ENCODE measurements at places on chromosomes 5 and 9.

DNA sequence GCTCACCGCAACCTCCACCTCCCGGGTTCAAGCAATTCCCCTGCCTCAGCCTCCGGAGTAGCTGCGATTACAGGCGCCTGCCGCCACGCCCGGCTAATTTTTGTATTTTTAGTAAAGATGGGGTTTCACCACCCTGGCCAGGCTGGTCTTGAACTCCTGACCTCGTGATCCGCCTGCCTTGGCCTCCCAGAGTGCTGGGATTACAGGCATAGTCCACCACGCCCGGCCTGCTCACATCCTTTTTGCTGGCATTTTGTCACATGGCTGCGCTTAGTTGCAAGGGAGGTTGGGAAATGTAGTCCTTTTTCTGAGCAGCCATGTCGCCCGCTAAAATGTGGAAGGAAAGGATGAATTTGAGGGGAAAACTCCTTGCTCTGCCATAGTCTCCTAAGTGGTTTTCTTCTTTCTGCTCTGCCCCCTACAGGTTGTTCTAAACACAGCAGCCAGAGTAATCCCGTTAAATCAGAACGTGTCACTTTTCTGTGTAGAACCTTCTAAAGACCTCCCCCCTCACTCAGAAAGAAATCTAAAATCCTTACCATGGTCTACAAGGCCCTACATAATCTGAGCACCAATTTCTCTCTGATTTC, 57.8 kb upstream of the HSPA9 start:
- DNase-seq: no peak

- no peak for DNase-seq
Observed at GRCh38 chr5:56389261-56389660, 156.1 kb upstream of the ANKRD55 start.

DNA sequence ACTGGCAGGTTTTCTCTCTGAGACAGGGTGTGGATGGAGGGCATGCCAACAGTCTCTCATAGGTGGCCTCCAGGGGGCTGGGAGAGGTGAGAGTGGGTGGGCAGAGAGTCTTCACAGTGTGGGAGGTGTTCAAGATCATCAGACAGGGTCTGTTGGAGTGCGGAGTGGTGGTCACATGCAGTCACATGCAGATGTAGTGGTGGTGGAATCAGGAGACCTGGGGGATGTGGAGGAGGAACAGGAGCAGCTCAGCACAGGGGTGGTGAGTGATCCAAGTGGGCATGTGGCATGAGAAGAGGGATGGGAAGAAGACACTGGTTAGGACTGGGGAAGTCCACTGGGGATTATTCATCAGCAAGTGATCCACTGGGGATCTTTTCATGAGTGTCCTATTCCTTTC, 5.8 kb downstream of the GM2A start:
- DNase-seq: no peak

DNA sequence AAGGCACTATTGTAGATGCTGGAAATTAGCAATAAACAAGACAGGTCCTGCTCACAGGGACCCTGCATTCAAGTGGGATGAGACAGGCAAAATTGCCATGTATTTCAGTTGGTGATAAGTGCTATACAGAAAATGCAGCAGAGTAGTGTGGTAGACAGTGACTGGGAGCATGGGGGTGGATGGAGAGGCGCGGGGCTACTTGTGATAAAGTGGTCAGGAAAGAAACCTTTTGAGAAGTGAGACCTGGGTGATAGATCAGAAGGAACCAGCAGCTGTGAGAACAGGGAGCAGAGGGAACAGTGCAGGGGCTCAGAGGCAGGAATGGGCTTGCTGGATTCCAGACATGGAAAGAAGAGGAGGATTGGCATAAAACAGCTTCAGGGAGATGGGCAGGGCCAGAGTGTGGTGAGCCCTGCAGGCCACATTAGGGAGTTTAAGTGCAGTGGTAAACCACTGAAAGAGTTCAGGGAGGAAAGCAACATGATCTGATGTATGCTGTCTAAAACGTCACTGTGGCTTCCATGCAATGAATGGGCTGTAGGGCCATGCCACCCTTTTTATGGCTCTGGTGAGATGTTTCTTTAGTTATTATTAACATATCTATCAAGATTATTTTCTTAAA, 7.3 kb downstream of the CRHBP start:
- no peak for DNase-seq

GRCh38 chr9:128026255-128026772, 40.8 kb downstream of the NAIF1 start:
- DNase-seq: peak; percentile 71

DNA sequence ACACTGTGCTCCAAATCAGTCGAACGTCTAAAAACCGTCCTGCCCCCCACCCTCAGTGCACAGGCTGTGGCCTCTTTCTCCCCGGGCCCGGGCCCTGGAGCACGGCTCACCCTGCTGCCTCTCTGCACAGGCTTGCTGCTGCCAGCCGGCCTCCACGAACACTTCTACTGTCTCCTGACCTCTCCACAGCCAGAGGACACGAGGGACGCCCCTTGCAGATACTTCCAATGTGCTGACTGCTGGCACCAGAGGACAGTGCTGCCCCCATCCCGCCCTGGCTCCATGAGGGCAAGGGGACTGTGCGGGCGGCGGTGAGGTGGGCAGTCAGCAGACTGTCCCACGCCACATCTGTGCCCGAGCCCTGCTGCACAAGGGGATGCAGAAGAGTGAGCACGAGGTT, 174.8 kb downstream of the COL23A1 start:
- DNase-seq: no peak

GRCh38 chr5:35001842-35002241, 45.9 kb downstream of the AGXT2 start:
- DNase-seq: no peak

- no peak for DNase-seq
Observed at GRCh38 chr5:18970000-18970399, 1018.0 kb downstream of the CDH18 start.

GRCh38 chr9:108412755-108413154, 443.0 kb downstream of the ACTL7B start:
- DNase-seq: no peak

DNA sequence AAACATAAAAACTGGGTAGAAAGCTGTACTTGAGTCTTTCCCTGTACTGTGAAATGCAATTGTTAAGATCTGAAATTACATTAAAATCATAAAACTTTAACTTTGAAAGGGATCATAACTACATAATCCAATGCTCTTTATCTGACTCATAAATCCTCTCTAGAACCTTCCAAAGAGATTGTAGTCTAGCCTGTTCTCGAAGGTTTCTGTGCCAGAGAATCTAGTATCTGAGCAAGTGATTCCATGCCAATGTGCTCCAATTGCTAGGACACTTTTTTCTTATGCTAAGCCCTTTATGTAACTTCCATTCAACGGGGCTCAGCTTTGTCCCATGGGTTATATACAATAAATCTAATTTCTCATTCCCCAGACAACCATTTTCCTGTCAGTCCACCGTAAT, 21.1 kb downstream of the DDX31 start:
- DNase-seq: no peak

DNA sequence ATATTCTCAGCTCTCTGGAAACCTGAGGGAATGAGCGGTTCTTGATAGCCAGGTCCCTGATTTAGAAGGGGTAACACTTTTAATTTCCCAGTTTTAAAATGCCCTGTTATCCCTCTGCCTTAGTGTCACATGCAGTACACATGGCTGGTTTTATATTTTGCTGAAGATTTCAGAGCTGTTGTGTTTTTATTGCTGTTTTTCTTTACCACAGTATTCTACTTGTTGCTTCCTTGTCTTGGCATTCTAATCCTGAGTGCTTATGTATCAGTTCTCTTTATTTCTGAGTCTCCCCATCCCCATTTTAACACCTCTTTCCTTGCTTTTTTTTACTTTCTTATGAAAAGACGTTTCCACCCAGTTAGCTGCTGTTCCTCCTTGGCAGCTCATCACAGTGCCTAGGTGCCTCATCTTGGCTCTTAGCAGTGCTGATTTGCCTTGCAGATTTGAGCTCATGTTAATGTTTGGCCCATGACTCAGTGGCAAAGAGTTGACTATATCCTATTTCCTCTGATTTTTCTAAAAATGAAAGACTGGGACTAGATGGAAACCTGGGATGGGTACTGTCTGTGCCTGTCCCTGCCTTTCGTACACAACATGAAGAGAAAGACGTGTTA, 3.7 kb downstream of the MTRR start:
- no peak for DNase-seq

- DNase-seq: peak; percentile 84
Observed at GRCh38 chr5:160439205-160439600, 17.5 kb downstream of the PTTG1 start.

- no peak for DNase-seq
Observed at GRCh38 chr5:73312146-73312871, 136.3 kb downstream of the FOXD1 start.

DNA sequence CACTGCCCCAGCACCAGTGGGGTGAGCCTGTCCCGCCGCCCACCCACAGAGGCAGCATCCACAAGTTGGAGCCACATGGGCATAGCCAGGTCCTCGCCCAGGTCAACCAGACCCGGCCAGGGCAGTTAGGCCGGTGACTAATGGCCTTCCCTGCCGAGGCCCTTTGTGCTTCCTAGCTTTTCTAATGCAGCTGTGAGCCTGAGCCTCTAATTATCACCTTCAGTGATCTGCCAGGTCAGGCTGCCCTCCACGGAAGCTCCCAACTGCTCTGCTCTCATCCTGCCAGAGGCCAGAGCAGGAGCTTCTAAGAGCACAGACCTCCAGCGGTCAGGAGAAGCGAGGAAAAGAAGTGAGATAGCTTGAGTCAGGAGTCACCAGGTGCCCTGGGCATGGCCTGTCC, 87.1 kb upstream of the PPP1R26 start:
- DNase-seq: no peak

DNA sequence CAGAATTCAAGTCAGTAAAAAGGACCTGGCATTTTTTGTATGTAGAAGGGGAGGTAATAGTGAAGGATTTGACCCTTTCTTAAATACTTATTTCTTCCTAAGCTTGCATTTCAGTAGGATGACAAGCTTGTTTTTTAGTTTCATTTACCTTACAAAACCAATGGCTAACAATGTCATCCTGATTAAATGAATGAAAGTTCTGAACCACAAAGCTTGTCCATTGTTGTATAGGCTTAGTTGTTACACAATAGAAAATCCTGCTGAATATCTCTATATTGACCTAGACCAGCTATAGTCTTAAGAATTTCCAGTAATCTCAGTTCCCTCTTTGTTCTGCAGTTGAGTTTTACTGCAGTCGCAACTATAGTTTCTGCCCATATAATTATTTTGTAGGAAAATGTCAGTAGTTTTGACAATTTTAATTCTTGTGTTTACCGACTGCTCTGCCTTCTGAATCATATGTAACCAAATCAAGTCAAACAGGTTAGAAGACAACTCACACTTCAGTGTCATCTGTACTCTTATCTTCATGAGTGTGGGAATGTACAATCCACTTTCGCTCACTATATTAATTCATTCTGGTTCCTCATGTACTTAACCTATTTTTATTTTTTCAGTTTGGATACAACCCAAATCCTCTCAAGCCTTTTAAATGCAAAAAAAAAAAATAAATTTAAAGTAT, 195.7 kb downstream of the CD180 start:
- no peak for DNase-seq

DNA sequence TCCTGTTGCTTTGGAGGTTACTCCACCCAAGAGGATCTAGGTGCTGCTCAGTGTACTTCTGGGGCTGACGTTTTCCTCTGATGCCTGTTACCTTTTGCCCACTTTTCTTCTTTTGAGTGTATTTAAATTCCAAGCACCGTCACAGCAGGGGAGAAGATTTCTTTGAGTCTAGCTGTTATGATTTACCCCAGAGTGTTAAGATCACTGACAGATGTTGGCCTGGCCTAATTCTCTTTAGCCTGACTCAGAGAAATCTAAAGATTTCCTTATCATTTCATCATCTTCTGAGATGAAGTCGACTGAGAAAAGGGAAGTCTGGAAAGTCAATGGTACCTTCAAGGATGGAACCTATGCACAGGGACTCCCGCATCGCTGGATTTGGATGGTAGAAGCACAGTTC, 191.5 kb downstream of the FBXL7 start:
- DNase-seq: no peak

- no peak for DNase-seq
Observed at GRCh38 chr9:136361754-136362449, 1.6 kb downstream of the DNLZ start.

GRCh38 chr5:132243366-132243977, 14.0 kb upstream of the PDLIM4 start:
- no peak for DNase-seq

DNA sequence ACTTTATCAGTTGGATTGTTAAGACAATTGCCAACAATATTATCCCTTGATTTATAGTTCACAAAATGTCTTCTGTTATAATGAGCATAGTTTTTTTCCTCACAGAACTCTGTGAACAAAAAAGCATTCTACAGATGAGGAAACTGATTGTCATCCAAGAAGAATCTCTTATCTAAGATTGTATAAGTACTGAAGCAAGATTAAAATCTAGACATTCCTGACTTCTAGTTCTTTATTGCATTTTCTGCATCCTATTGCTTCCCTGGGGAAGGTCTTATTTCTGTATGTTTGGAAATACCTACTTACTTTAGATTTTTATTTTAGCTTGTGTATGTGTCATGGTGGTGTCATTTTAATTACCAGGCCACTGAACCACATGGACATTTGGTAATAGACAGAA, 884.9 kb upstream of the WWC1 start:
- no peak for DNase-seq

DNA sequence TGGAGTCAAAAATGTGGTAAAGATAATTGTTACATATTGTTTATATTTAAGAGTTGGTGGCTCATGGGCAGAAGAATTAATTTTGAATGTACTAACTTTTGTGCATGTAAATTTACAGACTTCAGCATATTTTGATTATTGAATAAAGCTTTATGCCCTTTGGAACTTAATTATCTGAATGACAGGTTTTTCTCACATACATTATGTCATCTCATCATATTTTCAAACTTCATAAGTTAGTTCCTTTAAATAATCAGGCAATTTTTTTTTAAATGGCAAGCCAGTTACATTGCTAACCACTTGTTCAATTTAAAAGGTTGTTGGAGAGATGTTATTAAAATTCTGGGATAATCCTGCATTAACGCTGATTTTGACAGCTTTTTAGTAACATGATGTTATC, 184.6 kb upstream of the EDIL3 start:
- no peak for DNase-seq

GRCh38 chr5:93395971-93396379, 185.0 kb downstream of the NR2F1-AS1 start:
- DNase-seq: no peak

All from GM06990 (cell line).